Heart left ventricle (tissue), 16 donors: ENCODE measurements at places on chromosomes 16 and 17. TPM values are rescaled to one million over a fixed set of nuclear protein-coding genes. Genes with fewer than 3 reads are reported as not detected.

MYH3 gene
- total RNA-seq: 0.61 TPM

DNA sequence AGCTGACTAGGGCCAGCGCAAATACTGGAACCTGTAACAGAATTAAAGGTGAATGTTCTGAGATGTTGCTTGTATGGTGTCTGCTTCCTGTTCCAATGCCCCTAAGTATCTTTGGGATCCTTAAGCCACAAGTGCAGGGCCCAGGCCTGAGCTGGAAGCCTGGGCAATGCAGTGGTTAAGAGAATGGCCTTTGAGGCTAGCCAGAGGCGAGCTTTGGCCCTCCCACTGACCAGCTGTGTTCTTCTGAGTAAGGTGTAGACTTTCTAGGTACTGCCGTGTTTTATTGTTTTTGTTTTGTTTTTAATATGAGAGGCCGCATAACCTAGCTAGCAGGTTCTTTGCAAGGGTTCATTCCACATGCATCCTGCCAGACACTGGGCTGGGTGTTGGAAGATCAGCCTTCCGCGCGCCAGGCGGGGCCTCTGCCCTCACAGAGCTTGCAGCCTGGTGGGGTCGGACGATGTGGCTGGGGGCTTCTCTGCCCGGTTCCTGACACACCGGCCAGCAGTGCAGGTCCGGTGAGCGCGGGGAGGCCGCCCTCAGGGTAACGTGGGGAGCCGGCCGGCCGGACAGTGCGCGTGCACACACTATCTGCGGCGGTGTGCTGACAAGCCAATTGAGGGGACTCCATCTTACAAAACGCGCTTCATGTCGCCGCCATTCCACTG lies 551 bp upstream of the MLX start:
- H3K4me1 ChIP-seq: peaks cover 23% of the 10 kb centered on the region
- H3K27me3 ChIP-seq: no peaks in the 10 kb centered on the region

GRCh38 chr17:66126231-66126630 lies 65.7 kb downstream of the CEP112 start:
- H3K4me1 ChIP-seq: no peaks in the 10 kb centered on the region
- H3K27ac ChIP-seq: no peak overlapping the region
- H3K27me3 ChIP-seq: no peaks in the 10 kb centered on the region

GRCh38 chr17:44093231-44093900 lies 22.8 kb downstream of the G6PC3 start:
- H3K27me3 ChIP-seq: no peaks in the 10 kb centered on the region
- H3K4me3 ChIP-seq: no peak overlapping the region
- H3K36me3 ChIP-seq: peaks cover 56% of the 10 kb centered on the region
- no peak overlapping the region for H3K27ac ChIP-seq
- H3K4me1 ChIP-seq: peaks cover 40% of the 10 kb centered on the region
- no peak for DNase-seq

DNA sequence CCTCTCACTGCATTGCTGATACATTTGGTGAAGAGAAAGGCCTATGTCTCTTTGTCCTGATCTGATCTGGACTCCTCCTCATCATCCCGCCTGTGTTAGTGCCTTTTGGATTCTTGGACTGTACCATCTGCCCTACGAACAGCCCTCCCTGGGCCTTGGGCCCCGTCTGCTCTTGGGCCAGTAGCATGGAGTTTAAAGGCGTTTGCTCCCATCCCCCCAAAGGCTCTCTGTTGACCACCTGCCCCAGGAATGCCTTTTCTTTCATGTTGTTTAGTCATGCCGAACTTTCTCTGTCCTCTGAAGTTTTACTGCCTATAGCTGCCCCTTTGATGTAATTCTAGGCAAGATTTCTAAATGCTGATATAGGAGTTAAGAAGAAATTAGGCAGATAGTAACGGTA lies 30.9 kb upstream of the MEAK7 start:
- DNase-seq: no peak
- H3K4me3 ChIP-seq: no peak overlapping the region
- H3K36me3 ChIP-seq: no peaks in the 10 kb centered on the region
- no peak overlapping the region for H3K27ac ChIP-seq
- no peaks in the 10 kb centered on the region for H3K27me3 ChIP-seq
